ENCODE measurements at places on chromosomes 4 and X. TPM values are rescaled to one million over a fixed set of nuclear protein-coding genes. Genes with fewer than 3 reads are reported as not detected.

Gene TMSB15B
- total RNA-seq: 1.0 TPM

Gene SORBS2
- total RNA-seq: 535 TPM

Gene SLC49A3
- total RNA-seq: 14.0 TPM

Gene CDKL5
- 8.1 TPM for total RNA-seq

Gene FRAS1
- 5.0 TPM for total RNA-seq

Gene CFAP47
- total RNA-seq: not detected

Gene GLA
- total RNA-seq: 23.8 TPM

- DNase-seq: no peak
These were observed 324.9 kb downstream of the PPP3CA start for GRCh38 chr4:101022151-101023024.

GRCh38 chrX:50680990-50681389, 133.0 kb downstream of the SHROOM4 start:
- no peak for DNase-seq

DNA sequence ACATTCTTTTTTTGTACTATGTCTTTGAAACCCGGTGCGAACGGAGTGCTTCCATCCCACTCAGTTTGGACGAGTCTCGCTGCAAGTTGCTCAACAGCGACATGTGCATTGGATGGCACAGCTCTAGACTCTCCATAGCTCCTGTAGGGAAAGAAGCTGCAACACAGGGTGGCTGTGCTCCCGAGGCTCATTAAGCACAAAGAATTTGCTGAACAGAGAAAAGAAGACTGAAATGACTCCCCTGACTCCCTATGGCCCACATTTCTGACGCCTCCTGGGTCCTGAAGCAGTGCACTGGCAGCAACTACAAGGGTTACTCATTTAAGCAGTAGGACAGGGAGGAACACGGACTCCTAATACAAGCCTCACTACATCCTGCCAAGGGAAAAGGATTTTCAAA, 127.4 kb downstream of the SH3RF1 start:
- DNase-seq: no peak

- no peak for DNase-seq
These were observed 37.7 kb downstream of the PALLD start for GRCh38 chr4:168534535-168534934.

DNA sequence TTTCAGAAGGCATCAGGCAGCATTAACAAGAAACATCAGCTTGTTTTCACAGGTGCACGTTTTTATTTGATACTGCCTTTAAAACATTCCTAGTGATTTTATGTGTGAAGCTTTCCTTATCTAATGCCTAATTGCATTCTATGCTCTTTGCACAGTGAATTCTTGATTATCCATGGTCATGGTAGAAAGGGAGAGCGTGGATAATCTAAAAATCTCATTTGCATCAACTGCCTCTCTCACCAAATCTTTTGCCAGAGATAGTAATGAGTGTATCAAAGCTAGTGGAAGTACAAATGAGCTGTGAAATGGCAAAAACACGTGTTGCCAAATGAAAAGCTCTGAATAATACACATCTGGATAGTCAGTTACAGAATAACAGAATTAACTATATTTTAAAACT, 170.5 kb downstream of the NAA11 start:
- no peak for DNase-seq

DNA sequence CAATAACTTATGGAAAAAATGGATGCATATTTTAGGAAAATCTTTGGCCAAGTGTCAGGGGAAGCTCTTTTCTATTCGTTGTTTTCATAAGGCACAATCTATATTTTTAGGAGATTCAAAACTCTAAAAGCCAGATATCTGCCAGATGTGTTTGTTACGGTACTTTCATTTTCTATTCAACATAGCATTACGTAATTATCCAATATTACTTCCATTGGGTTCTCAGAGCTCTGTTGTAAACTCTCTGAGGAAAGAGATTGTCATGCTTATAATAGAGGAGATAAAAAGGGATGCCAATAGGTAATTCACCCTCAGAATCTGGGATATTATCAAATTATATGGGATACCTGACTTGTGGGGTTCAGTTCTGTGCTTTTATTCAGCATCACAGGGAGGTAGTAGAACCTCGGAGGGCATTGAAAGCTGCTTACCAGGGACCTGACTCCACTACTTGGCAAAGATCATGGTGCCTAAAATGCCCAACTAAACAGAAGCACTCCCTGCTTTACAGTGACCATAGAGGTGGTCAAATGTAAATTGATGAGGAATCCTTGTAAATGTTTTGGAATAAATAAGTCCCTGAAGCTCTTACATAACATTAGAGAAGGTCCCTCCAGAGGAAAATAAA, 32.9 kb upstream of the GC start:
- no peak for DNase-seq

- DNase-seq: no peak
These were observed 43.1 kb downstream of the CXXC4 start for GRCh38 chr4:104451573-104451972.

GRCh38 chr4:27128443-27128842, 267.8 kb downstream of the STIM2 start:
- no peak for DNase-seq

- no peak for DNase-seq
These were observed 565.7 kb upstream of the SMIM31 start for GRCh38 chr4:164188236-164188635.

- DNase-seq: no peak
These were observed 179.7 kb upstream of the NDST4 start for GRCh38 chr4:115293093-115293462.

- DNase-seq: no peak
These were observed 130.6 kb upstream of the GLRA2 start for GRCh38 chrX:14398725-14399124.
